Stimulated activated CD8-positive, alpha-beta memory T cell treated with anti-CD3 and anti-CD28 coated beads, Interleukin-4, amount 100 ng/mL, for 1 hour (primary cell): ENCODE measurements at places on chromosomes 16 and 17.

DNA sequence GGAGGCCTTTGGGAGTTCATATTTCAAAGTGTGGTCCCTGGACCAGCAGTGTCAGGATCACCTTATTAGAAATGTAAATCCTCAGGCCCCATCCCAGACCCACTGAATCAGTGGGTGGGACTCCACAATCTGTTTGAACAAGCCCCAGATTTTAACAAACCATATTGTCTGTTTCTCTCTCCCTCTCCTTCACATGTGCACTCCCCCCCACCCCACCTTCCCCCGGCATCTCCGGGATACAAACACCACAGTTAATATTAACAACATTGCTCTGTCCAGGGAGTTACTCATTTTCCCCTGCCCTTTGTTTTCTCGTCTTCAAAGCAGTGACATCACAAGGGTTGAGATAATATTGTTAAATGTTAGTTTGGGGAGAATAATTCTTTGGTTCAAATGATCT, 127.3 kb downstream of the KATNIP start:
- DNase-seq, result no peak

DNA sequence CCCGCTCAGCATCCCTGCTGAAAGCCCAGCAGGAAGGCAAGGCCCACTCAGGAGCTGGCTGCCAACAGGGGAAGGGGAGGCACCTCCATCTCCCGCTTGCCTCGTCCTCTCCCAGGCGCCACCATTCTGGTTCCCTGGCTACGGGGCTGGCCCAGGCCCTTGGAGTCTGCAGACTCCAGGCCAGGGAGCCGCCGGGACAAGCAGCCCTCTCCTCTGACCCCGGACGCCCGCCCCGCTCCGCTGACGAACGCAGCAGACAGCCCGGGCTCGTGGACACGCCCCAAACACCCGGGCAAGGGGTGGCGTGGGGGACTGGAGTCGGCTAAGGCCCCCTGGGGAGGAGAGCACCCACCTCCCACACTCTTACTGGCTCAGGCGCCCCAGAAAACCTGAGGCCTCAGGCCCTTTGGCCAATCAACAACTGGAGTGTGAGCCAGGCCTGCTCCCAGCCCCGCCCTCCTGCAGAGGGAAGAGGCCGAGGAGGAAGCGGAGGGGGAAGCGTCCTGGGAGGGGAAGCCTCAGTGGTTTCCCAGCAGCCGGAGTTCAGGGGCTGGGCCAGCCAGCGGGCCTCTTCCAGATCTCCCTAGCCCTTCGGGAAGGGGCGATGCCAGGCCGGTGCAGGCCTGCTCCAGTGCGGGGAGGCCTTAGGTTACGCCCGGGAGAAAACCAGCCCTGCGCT, 4.2 kb downstream of the MNT start:
- DNase-seq, result no peak

DNA sequence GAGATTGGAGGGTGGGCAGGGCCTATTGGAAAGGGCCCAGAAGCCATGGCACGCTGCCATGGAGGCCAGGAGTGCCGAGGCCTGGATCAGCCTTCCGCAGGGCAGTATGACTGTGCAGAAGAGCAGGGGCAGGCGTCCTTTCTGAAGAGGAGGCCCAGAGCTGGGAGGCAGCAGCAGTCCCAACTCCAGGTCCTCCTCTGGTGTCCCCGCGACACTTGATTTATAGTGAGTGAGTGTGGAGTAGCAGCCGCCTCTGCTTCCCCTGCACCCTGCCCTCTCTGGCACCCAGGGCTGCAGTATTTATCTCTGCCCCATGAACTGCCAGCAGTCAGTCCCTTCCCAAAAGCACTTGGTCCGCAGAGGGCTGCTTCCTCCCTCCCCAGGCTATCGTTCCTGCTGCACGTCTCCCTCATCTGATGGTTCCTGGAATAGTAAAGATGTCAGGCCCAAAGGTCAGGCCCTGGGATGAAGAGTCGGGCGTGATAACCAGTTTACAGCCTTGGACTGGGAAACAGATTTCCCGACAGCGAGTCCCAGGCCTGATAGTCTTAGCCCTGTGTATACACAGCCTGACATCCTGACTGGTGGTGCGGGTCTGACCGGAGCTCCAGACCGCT, 32.9 kb downstream of the PGS1 start:
- DNase-seq, result no peak

GRCh38 chr16:229731-230281, 557 bp upstream of the LUC7L start:
- no peak for DNase-seq

DNA sequence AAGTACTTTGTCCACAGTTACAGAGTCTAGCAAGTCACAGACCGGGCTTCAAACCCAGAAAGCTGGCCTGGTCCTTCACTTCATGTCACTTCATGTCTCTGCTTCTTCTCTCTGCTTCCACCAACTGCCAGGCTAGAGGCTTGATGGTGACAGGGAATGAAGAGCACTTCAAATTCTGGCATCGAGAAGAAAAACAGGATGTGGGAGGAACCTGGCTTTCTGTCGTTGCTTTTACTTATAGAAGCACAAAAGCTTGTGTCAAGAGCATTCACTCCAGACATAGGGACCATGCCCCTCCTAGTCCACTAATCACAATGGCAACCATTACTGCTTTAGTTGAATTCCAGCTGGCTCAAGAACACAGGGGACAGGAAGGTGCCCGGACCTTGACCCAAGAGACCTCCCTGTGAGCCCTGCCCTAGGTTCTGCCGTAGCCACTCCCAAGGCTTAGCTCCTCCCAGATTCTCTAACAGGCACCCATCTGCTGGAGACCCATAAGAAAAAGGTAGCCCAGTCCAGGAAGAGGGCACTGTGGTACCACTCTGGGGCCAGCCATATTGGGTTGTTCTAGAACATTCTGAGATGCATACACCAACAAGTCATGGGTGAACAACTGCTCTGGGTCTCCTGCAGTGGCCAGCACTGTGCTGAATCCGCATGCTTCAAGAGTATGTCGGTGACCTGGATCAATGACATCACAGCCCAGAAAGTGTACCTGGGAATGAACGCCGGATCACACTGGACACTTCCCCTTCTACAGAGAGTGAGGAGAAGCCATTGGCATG, 181.8 kb downstream of the C16orf95 start:
- no peak for DNase-seq

DNA sequence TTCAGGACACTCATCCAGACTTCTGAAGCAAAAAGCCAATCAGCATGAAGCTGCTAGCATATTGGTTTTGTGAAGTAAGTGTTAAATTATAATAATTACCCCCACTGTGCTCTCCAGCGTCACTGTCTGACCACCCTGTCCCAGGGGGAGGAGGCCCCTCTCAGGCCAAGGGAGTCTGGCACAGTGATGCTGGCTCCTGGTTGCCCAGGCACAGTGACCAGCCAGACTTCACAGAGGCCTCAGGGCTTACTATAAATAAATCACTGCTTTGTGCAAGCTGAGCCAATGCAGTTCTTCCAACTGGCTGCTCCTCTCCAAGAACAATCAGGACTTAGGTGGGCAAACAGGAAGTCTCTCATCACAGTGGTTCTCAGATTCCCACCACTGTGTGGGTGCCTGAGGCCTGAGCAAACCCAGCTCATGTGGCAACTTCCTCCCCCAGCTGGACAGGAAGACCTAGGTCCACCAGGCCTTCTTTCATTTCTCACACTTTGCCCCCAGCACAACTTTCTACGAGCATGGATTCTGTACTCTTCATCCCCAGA, 1.7 kb upstream of the DBNDD1 start:
- DNase-seq, result no peak

DNA sequence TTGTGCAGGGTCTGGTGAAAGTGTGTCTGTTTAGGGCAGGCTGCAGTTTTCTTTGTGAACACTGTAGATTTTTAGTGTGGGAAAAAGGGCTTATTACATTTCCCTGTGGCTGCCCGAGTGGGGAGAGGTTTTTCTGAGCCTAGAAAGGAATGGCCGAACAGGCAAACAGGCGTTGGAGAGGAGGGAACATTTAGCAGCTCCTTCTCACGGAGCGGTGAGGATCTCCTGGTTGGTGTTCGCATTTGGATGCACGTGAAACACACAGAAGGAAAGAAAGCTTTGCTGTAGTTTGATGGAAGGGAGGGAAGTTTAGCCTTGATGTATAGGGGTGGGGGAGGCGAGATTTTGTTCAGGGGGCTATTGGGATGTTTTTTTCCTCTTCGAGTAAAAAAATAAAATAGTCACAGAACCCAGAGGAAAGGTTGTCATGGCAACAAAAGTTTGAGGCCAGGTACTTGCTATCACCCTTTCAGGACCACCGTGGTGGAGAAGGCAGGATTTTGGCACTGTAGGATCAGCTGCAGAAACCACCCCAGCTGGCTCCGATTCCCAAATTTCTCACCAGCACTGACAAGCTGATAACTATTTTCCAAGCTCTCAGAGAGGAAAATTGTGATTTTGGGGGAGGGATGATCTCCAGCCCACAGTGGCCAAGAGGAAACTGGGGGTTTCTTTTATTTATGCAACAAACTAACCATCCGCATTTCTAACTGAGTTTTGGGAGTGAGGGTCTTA, 3.5 kb downstream of the GSG1L start:
- DNase-seq, result no peak

DNA sequence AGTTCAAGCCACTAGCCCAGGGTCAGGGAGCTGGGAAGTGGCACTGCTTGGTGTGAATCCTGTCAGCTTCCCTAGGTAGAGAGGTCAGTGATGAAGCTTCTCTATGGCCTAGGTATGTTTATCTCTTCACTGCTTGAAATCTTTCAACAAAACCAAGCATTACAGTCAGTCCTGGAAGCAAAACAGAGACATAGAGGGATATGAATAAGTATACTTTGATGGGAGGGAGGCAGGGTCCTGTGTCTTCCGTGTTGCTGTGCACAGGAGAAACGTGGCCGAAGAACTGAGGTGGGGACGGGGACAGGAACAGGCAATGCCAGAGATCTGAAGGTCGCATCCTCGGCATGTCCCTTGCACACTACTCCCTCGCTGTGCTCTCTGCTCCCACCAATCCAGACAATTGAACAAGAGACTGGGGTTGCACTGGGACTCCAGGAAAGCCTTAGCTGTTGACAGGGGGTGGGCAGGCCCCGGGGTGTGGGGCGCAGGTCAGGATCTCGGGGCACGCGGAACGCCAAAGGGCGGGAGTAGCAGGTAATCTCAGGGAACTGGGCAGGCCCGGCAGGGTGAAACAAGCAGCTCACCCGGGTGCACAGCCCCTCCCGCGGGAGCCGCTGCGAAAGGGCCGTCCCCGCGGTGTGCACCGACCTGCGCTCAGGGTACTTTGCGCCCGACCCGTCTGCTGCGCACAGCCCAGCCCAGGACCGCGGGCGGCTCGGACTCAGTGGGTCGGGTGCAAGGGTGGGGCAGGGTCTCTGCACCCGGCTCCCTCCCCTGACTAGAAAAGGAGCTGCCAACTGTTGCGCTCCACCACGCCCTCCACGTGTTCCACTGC, at the start of gene MT1H:
Gene MT1H, plus strand, starts transcription at position 810 of the 835 bp plus-strand sequence. CDS start 71 bp downstream, outside the sequence.
- DNase-seq, result no peak

DNA sequence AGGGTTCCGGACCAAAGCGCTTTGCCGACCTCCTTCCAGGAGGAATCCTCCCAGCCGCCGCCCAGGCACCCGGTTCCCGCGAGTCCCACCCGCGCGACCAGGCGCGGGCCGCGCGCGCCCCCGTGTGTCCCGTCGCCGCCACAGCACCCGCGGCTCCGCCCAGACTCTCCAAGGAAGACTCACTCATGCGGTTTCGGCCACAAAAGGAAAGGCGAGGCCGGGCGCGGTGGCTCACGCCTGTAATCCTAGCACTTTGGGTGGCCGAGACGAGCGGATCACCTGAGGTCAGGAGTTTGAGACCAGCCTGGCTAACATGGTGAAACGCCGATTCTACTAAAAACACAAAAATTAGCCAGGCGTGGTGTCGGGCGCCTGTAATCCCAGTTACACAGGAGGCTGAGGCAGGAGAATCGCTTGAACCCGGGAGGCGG, 3.5 kb upstream of the PKMYT1 start:
- peak; percentile 52 for DNase-seq

DNA sequence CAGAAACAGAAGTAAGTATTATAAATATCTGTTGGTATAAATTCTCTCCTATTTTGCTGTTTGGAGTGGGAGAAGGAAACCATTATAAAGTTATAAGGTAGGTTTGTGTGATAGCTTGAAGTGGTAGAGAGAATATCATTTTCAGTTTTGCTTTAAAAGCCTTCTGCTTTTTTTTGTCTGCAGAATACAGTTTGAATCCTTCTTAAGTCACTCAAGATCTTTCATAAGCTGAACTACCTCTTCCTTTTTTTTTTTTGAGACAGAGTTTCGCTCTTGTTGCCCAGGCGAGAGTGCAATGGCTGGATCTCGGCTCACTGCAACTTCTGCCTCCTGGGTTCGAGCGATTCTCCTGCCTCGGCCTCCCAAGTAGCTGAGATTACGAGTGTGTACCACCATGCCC, 9.0 kb downstream of the ATAD5 start:
- no peak for DNase-seq

DNA sequence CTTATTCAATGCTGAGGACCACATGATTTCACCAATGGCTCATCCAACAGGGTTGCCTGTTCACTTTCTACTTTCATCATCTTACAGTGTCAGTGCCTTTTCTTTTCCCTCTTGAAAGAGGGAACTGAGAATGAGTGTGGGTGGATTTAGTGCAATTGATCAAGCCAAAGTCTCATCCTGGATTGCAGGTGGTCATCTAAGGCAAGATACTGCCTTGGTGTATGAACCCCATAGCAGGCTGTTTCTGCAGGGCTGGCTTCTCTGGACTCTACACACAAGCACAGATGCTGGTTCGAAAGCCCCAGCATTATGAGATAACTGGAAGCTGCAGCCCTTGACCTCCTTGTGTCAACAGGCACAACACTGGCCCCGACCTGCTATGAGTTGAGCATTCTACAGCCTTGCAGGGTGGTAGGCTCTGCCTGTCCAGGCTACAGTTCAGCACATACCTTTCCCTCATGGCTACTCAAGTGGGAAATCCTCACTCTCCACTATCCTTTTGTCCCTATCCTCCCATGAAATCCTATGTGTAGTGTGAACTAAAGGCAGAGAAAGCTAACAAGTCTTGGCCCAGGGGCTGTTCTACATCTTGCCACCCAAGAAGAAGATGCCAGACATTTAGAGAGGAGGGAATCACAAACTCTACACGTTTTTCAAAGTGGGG, 358.7 kb downstream of the SLC39A11 start:
- DNase-seq, result no peak

- no peak for DNase-seq
Measured at GRCh38 chr16:8721336-8722024, 47.1 kb downstream of the ABAT start.

GRCh38 chr17:7903154-7904103, 12.7 kb downstream of the RNF227 start:
- no peak for DNase-seq

- DNase-seq, result no peak
Measured at GRCh38 chr17:62801553-62802114, 6.5 kb downstream of the MARCHF10 start.

- DNase-seq, result no peak
Measured at GRCh38 chr17:41444186-41444585, 3.4 kb upstream of the KRT38 start.

DNA sequence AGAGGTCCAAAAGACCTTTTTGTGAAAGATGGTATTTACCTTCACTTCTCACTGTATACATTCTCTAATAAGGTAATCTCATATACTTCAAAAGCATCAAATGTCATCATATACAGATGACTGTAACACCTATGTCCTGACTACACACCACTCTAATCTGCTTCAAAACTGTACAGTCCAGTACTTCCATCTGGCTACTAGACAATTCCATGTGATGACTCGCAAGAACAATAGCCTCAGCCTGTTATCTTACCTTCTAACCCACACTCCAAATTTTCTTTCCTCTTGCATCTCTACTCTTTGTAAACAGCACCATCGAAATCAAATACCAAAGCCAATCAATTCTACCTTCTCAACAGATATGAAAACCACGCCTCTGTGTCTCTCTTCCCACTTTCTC, 24.1 kb downstream of the MYO1D start:
- DNase-seq, result no peak

GRCh38 chr16:15947983-15948509, 1.4 kb upstream of the ABCC1 start:
- DNase-seq, result no peak
